ENCODE measurements at places on chromosomes 16 and 17.

DNA sequence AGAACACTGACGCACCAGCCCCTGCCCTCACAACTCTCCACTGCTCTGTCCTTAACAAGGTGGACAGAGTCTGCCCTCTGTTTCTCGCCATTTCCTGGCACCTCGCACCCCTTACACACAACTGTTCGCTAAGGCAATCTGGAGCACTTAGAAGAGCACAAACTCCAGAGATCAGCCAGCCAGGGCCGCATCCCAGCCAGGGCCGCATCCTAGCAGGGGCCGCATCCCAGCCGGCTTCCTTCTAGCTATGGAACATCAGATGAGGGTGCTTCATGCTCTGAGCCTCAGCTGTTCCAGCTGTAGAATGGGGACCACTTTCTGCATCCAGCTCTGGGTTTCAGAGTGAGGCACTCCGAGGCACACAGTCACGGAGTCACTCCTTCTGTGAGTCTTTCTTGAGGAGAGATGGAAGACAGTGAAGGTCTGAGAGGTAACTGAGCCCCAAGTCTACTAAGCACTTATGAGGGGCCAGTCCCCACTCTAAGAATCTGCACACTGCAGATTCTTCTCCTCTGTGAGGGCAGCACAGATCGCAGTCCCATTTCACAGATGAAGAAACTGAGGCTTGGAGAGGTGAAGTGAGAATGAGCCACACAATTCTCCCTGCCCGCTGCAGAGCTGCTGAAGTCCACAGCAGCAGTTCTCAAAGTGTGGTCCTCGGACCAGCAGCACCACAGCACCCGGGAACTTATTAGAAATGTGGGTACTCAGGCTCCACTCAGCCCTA, 20.9 kb downstream of the COTL1 start:
- no peak for DNase-seq

DNA sequence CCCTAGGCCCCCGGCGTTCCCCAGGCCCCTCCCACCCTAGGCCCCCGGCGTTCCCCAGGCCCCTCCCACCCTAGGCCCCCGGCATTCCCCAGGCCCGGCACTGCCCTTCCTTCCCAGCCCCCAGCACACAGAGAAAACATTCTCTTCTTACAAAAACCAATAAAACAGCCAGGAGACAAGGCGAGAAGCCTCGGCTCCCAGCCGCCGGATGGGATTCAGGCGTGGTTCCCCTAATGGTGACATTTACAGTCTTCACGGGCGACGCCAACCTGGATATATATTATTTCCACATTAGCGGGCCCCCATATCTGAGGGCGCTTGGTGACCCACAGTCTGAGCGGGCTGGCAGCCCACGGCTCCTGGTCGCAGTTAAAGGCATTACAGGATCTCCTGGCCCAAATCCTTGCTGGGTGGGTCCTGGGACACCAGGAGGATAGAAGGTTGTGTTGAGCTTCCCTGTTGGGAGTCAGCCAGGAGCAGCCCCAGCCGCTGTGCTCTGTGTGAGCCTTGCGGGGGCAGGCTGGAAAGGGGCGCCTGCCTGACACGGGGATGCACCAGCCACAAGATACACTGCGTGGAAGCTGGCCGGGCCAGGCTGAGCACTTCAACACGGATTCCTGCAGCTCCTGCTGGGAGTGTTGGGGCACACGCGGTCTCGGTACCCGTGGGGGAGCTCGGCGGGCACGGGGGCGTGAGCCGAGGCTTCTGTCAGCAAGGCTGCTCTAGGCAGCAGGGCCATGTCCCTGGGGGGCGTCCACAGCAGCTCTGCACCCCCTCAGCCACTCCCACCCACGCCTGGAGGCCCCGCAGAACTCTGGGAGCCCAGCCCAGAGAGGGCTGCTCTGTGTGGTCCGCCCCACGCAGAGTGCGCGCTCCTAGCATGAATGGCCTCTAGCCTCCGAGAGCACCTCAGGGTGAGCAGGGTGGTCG, 83.7 kb downstream of the LMF1 start:
- no peak for DNase-seq

GRCh38 chr17:60077672-60078519, 825 bp downstream of the HEATR6 start:
- DNase-seq, result no peak

- no peak for DNase-seq
These were observed 58.2 kb downstream of the RAP1GAP2 start for GRCh38 chr17:2854143-2855055.

DNA sequence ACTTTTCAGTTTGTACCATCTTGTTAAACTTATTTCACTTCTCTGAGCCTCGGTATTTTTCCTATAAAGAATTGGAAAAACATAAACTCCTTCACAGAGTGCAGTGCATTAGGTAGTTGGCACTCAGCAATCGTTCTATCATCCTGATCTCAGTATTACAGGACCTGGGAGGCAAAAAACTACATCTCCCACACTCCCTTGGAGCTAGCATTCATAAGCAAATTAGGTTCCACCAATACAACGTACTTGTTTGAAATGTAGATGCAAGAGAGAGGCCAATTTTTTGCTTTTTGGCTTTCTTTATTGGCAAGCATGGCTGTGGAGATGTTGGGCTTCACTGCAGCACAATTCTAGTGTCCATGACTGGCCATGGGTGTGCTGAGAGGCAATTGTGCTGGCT, 285.2 kb downstream of the CA10 start:
- no peak for DNase-seq

GRCh38 chr17:73644145-73645049, at the start of gene SDK2:
Gene SDK2, minus strand, starts transcription at chr17:73644445. Its CDS starts 357 bp downstream, at chr17:73644088.
- no peak for DNase-seq

DNA sequence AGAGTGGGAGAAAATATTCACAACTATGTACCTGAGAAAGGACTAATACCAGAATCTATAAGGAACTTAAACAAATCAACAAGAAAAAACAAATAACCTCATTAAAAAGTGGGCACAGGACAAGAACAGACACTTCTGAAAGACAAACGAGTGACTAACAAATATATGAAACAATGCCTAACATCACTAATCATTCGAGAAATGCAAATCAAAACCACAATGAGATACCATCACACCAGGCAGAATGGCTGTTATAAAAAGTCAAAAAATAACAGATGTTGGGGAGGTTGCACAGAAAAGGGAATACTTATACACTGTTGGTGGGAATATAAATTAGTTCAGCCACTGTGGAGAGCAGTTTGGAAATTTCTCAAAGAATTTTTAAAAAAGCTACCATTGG, 83.5 kb upstream of the WSCD1 start:
- no peak for DNase-seq

- no peak for DNase-seq
These were observed 11.0 kb downstream of the MYCBPAP start for GRCh38 chr17:50519141-50519834.

DNA sequence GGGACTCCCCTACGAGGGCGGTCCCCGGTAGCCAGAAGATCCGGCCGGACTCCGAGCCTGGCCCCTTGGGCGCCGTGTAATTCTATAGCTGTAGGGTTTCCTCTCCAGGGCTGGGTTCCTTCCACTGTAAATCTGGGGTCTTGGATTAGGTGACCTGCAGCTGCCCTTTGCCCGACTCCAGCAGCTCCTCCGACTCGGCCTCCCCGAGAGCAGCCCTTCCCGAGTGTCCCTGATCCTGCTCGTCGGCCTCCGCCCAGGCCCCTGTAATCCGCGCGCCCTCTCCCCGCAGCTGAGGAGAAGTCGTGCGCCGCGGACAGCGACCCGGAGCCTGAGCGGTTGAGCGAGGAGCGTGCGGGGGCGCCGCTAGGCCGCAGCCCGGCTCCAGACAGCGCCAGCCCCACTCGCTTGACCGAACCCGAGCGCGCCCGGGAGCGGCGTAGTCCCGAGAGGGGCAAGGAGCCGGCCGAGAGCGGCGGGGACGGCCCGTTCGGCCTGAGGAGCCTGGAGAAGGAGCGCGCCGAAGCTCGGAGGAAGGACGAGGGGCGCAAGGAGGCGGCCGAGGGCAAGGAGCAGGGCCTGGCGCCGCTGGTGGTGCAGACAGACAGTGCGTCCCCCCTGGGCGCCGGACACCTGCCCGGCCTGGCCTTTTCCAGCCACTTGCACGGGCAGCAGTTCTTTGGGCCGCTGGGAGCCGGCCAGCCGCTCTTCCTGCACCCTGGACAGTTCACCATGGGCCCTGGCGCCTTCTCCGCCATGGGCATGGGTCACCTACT, 5.5 kb downstream of the TBX2 start:
- DNase-seq, result no peak

DNA sequence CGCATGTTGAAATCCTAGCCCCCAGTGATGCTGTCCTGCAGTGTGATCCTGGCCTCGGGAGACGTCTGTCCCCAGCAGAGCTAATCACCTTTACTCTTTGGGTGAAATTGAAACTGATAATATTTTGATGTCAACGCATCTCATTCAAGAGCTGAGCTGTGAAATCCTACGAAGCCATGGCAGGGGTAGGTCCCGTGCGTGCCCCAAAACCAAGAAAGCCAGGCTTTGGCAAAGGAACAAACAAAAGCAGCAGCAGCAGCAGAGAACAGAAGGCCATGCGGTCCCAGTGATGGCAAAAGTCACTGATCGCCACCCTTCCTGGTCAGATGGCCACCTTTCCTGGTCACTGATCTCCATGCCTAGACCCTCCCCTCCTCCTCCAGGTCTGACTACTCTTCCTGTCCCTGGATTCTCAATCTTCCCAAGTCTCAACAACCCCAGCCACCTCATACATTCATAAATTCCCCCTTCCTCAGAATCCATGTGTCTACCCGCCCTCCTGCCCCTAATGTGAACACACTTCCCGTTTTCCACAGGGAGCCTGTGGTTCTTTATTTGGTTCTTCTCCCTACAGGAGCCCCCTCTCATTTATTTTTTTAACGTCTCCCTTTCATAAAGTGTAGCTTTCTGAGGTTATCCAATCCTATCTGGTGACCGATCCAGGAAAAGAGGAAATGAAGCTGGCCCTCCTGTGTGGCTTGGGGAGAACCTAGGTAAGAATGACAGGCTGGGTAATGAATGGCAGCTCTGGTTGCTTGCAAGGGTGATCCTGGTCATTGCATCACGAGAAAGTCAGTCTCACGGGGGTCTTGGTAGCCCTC, 50.3 kb downstream of the CPPED1 start:
- no peak for DNase-seq

DNA sequence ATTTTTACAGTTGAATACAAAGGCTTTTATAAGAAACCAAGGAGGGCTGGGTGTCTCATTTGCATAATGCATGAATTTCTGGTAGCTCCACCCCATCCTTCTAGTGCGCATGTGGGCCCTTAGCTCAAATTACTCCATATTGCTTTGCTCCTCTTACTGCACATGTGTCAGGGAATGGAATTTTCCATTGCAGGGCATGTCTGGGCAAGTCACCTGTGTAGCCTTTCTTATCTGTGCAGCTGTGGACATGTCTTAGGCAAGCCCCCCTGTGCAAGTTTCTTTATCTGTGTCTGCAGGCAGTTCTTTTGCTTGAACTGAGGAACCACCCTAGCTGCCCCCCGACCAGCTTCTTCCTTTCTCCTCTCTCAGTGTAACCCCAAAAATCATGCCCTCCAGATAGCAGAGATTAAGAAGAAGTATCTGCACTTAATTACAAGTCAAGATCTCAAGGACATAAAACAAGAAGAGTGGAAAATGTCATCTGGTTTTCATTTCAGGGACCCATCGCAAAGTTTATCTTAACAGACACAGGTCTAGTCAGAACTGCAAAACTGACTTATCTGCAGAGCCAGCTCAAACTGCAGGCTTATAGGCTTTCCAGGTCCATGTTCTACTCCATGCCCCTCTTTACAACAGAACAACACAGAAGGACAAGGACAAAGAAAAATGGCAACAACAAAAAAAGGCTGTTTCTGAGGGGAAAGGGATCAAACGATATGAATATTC, 137.9 kb upstream of the HS3ST4 start:
- DNase-seq, result no peak

- no peak for DNase-seq
These were observed 7.2 kb downstream of the NUBP1 start for GRCh38 chr16:10750793-10751192.

GRCh38 chr16:84478172-84478947, 26.1 kb downstream of the MEAK7 start:
- no peak for DNase-seq

DNA sequence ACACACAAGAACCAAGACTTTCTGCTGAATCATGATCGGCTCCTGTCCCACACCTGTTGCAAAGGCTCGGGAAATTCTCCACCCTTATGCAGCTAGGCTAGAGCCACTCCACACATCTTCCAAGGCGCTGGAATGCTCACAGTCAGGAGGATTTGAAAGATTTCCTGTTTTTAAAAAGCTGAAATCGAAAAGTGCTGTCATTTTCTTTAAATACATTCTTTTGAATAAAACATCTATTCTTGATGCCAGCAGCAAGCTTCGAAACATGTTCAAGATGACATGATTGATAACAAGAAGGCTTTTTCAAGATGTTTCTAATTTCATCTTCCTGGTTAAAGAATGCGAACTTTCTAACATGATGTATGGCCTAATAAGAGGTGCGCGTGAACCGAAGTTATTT, 219.7 kb upstream of the CDH5 start:
- DNase-seq, result no peak

DNA sequence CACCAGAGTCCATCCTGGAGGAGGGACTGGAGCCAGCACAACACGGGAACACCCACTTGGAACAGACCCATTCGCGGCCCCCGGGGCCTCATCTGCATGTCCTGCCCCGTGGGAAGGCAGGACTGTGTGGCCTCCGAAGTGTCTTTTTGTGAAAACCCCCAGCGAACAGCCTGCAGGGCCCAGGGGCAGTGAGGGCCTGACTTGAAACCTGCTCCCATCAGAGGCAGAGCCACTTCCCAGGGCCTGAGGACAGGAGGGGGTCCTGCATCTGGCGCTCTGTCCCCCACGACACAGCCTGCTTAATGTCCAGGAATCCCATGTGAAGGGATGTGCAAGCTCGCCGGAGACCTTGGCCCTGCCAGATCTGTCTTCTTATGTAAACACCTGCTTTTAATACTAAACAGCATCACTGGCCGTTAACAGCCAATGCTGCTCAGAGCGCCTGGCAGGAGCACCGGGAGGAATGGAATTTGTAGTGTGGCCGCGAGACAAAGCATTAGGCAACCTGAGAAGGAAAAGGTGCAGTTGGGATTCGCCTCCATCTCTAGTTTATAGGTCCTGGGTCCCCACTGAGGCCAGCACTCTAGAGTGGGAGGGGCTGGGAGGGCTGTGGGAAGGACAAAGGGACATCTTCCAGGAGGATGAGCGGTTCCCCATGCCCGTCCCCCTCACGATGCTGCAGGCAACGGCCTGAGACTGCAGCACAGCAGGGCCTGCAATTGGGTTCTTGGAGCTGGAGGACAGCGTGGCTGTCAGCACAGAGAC, 9.6 kb upstream of the EVPL start:
- DNase-seq, result no peak

DNA sequence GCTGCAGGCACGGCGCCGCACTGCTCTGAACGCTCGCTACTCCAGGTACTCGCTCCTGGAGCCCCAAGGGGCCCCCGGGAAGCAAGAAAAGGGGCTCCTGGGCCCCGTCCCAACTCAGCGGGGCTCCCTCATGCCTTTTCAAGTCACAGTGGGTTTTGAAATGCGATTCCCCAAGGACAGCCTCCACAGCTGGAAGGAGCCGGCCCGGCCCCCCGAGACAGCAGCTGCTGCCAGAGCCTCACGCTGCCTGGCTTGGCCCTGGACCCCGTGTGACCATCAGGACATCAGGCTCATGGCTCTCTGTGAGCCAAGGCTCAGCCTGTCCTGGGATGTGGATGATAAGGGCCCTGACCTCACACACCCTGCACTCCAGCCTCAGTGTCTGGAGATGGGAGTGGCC, 80.6 kb downstream of the LMF1 start:
- no peak for DNase-seq

Measured in effector CD4-positive, alpha-beta T cell (primary cell).